ENCODE measurements at places on chromosomes 5 and 9. TPM values are rescaled to one million over a fixed set of nuclear protein-coding genes. Genes with fewer than 3 reads are reported as not detected.

DNA sequence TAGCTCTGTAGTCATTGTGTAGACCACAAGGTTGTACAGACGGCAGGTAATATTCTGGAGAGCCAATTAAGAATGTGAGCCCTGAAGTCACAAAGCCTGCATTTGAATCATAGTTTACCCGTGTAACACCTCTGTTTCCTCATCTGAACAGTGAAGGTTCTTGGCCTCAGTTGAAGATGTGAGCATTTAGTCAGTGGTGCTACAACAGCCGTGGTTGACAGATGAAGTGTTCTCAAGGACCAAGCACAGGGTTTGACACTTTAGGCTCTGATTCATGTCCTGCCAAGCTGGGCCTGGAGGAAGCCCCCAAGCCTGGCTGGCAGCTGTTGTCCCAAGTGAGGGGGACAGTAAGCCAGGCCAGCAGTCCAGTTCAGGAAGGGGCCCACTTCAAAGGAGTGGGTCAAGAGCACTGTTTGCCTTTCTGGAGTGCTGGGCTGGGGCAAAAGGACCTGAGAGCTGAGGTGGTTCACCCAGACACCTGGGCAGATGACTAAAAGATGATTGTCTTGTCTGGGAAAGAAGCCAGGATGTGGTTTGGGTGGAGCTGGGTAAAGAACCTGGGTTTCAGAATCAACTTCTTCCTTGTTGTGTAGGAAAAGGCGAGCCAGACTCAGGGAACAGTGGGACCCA, 20.7 kb downstream of the FAXDC2 start:
- H3K27ac ChIP-seq: no peak overlapping the region
- peaks cover 21% of the 10 kb centered on the region for H3K36me3 ChIP-seq
- no peak overlapping the region for H3K4me3 ChIP-seq

DNA sequence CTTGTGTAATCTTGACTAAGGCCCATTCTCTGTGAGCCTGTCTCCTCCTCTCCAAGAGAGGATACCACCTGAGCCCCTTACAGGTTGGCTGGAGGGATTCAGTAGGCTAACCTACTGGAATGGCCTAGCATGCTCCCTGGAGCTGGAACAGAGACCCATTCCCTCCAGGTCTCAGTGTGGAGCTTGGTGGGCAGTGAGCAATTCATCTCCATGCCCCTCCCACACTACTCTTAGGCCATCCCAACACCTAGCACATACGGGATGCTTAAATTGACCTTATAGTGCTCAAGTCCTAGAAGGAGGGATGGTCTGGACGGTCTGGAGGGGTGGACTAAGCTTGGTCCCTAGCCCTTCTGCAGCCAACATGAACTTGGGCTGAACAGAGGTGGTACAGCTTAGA, 75.6 kb downstream of the CRB2 start:
- no peak overlapping the region for H3K4me3 ChIP-seq
- H3K36me3 ChIP-seq: no peaks in the 10 kb centered on the region
- H3K4me1 ChIP-seq: peaks cover 4% of the 10 kb centered on the region
- no peak for DNase-seq
- no peak overlapping the region for H3K27ac ChIP-seq

CARTPT gene
- not detected for total RNA-seq

GARIN3 gene
- not detected for total RNA-seq

NR2F1-AS1 gene
- 1.7 TPM for total RNA-seq
